CD4-positive, alpha-beta T cell treated with Interleukin-17A for 4 hours (primary cell): ENCODE measurements at places on chromosomes 13 and 19.

- DNase-seq: no peak
These were observed 63.4 kb downstream of the INSR start for GRCh38 chr19:7230826-7231225.

GRCh38 chr19:29366757-29367156 is 153.8 kb upstream of the UQCRFS1 start:
- DNase-seq: no peak

- DNase-seq: no peak
These were observed 10.5 kb upstream of the MIER2 start for GRCh38 chr19:355134-355533.

- DNase-seq: no peak
These were observed 4.0 kb upstream of the MAST3 start for GRCh38 chr19:18093439-18094161.

DNA sequence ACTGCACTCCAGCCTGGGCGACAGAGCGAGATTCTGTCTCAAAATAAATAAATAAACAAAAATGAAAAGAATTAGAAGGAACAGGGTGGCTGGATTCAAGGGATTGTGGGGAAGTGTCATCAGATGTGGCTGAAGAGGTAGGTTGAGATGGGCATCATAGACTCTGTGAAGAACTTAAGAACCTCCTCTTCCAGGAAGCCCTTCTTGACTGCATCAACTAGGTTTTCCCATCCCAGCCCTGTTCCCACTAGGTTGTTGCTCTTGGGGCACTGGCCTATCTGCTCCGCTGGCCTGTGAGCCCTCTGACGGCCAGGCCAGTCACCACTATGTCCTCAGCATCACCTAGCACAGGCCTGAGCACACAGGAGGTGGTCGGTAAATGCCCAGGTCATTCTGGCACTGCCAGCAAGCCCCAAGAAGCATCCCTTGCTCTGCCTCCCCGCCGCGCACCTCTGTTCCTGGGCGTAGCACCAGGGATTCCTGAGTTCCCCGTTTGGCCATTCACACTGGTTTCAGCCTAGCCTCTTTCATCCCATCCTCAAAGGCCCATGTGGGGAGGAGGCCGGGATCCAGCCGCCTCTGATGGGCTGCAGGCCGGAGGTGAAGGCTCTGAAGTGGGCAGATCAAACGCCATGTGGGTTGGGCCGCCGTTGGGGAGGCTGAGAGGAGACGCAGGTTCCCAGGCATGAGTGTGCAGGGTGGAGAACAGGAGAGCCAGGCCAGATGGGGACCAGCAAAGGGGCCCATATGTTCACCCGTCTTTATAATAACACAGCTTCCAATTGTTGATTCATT is 27.6 kb upstream of the SLC1A5 start:
- no peak for DNase-seq

DNA sequence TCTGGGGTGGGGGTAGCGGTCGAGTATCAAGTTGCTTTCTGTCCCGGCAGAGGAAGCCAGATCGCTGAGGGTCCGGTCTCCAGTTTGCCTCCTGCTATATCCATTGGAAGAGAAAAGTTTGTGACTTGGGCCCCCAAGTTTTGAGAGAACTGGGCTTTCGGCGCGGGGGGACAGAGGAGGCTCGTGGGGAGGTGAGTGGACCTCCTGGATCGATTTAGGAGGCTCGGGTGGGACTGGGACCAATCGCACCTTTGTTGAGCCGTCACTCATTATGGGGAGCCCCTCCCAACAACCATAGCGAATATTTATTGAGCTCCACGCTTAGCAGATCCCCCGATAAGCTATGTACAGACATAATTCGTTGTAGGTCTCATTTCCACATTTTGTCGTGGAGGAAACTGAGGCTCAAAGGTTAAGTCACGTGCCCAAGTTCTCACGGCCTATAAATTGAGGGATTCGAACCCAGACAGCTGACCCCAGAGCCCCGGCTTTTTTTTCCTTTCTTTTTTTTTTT is 909 bp downstream of the RFXANK start:
- DNase-seq: no peak

- DNase-seq: peak; percentile 25
These were observed 6.4 kb downstream of the DOHH start for GRCh38 chr19:3494051-3494450.
